NCI-H2081 (cell line): ENCODE measurements at places on chromosomes 12 and 14.

DNA sequence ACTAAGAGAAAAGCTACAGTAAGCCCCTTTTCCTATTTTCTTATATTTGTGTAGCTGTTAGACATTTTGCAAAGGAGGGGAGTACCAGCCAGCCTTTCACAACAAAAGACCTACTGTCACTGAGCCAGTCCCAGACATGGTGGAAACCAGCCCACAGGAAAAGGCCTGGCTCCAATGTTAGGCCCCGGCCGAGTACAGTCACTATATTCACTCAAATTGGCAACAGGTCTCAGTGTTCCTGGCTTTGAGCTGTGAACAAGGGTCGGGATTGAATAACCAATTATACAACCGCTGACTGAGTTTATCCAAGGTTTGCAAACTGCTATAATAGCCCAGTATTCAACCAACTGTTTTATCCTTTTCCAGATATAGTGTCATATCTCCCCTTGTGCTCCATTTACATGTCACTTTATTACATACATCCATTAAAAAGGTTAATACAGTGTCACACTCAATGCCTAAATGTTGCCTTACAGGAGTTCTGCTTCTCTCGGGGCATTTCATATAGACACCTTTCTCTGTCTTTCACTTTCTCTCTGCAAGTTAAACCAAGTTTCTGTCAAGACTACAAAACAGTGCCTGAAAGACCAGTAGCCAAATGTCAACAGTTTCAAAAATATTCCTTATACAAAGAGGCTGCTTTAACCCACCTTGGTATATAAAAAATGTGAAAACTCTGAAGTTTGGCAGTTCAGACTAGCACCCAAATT is 178.1 kb downstream of the SOX5 start:
- peak; percentile 50 for DNase-seq

DNA sequence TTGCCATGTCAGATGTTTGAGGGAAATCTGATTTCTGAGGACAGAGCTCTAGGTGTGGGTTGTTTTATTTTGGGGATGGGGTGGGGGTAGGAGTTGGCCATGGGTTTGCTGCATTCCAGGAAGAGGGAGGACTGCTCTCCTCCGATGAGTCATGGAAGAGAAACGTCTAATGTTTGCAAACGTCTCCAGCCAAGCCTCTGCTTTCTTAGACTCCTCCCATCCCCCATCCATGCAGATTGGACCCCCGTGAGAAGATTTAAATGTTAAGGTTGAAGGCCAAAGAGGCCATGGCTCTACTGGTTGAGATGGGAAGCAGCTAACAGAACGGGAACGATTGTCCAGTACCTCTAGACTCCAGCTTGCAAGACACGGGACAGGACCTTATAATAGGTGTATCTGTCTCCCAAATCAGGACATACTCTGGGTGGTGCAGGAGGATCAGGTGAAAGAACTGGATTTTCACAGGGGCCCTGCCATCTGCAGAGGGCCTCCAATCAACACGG is 11.4 kb upstream of the ATP2A2 start:
- no peak for DNase-seq

DNA sequence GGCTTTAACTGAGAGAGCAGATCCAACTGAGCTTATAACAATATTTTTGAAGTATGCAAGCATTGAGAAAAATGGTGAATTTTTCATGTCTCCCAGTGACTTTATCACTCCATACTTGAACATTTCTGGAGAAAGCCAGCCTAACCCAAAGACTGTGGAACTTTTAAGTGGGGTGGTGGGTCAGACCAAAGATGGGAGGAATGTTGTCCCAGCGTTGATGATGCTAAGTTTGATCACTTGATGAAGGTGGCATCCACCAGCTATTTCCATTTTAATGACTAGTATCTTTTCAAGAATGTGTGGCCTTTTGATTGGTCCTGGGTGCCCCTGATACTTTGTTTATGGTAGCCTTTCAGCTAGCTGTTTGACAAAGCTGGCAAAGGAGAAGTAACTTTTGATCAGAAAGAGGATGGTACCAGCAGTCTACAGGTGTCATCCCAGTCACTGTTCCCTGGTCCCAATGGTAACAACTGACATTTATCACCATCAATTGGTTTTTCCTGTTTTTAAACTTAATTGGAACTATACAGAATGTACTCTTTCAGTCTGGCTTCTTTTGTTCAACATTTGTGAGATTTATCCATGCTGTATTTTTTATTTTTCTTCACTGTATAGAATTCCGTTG is 14.2 kb downstream of the SINHCAF start:
- no peak for DNase-seq

DNA sequence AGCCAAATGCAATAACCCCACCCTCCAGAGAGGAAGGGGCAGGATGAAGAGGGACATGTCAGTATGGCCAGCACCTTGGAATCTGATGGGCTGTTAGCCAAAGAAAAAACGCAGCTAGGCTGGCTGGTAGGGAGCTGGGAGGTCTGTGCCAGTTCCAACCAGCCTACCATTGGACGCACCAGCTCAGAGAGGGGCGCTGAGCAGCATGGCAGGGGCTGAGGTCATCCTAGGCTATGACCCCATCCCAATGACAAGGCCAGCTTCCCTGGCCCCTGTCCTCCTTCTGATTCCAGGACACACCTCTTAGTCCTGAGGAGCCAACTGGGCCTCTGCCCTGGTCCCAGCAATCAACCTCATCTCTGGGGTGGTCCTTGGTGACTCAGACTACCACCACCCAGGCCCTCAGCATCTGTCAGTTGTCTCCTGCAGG is 12.2 kb downstream of the ACTN1 start:
- no peak for DNase-seq

- peak; percentile 42 for DNase-seq
Measured at GRCh38 chr12:54596526-54596946, 8.1 kb upstream of the PPP1R1A start.

GRCh38 chr12:109542876-109543275 is 30.4 kb downstream of the MMAB start:
- no peak for DNase-seq

DNA sequence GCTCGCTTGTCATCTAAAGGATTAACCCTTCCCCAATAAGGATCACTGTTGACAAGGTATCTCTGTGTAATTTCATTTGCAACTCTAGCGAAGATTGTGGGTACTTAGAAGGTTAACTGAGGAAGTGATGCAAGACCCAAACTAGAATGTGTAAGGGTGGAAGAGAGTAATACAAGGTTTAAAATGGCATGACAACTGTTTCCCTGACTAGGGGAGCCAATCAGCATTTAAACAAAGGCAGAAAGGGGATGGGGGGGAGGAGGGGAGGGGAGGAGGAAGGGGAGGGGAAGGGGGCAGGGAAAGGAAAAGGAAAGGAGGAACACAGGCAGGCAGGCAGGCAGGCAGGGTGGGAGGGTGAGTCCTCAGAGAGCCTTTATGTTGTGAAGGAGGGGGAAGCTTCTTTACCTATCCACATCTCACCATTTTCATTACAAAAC is 31.1 kb downstream of the NRDE2 start:
- no peak for DNase-seq

DNA sequence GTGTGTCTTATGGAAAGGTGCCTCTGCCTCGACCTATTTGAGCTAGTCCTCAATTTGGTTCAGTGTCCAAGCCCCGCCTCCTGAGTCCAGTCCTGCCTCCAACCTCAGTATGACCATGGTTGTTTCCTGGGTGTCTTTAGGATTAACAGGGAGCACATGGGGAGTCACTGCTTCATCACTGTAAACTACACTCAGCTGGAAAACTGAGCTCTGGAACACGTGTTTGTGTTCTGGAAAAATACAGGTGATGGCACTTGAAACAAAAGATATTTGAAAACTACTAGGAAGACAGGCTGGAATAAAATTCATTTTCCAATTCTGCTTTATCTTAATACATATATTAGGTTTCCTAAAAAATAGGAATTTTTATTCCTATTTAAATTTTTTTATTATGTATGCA is 1187.3 kb upstream of the TMEM132C start:
- DNase-seq, result no peak

DNA sequence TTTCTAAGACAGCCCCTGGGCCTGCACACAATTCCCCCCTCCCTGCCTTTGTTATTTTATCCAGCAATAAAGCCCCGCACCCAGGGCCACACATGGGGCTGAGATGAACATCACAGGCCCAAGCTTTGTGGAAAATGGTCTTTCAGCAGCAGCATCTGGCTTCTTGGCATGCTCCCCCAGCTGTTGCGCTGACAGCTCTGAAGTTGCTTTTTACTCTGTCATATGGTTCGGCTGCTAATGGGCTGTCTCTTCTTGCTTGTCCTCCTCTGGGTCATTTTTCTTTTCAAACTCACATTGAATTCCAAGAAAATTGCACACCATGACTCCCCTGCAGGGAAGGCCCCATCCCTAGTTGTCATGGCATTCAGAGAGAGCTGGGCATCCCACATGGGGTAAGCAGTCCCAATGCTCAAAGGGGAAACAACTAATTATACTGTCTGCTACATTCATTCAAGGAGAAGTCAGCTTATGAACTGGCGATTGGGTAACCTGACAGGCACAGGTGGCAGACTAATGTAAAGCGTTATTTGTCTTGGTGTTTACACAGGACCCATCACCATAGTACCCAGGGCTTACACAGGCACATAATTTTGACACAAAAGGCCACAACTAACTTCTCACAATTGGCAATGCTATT is 74.0 kb upstream of the CDKN3 start:
- DNase-seq, result peak; percentile 75

- DNase-seq, result no peak
Measured at GRCh38 chr12:27359578-27360340, 27.1 kb downstream of the BMAL2 start.

DNA sequence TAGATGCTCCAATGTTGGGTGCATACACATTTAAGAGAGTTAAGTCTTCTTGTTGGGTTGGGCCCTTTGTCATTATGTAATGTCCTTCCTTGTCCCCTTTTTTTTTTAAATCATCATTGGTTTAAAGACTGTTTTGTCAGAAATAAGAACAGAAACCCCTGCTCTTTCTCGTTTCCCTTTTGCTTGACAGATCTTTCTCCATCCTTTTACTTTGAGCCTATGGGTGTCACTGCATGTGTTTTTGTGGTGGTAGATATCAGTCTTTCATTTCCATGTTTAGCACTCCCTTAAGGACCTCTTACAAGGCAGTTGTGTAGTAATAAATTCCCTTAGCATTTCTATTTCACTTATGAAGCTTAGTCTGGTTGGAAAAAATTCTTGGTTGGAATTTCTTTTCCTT is 47.4 kb downstream of the RTN1 start:
- no peak for DNase-seq
